ENCODE measurements at places on chromosomes 1 and 21.

DNA sequence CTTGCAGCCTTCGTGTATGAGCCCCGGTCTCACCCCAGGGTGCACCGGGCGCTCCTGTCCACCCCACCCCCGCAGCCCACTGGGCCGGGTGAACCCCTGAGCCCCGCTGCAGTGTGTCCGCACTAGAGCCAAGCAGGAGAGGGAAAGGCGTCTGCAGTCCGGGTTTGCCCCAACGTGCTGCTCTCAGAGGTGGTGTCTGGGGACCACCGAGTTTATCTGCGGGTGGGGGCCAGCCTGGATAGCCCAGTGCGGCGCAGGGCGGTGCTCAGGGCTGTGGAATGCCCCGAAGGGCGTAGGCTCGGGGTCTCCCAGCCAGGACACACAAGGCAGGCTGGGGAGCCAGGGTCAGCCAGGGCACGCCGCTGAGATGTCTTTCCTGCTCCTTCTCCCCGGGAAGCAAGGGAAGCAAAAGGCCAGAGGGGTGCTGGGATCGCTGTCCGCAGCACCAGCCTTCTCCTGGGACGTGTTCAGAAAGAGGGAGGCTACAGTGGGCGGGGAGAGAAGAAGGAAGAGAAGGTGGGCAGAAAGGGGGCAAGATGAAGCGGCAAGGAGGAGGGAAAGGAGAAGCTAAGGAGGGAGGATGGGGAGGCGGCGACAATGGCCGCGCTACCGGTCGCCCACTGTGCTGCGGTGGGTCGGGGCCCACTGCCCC lies 56.6 kb downstream of the MAB21L3 start:
- DNase-seq: no peak

DNA sequence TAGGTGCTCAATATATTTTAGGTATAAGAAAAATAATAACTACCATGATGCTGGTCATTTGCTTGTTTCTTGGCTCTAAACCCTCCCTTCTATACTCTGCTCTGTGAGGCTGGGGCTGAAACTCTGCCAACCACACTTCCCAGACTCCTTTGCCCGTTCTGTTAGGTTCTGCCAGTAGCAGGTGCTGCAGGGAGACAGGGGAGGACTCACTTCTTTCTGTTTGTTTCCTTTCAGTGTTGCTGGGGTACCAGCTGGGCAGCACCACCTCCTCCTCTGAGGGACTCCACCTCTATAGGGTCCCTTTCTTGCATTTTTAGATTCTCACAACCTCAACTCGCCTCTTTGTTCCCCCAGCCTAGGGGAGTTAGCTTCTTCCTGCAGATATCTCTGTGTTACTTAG lies 17.0 kb upstream of the SH2D2A start:
- DNase-seq: no peak

DNA sequence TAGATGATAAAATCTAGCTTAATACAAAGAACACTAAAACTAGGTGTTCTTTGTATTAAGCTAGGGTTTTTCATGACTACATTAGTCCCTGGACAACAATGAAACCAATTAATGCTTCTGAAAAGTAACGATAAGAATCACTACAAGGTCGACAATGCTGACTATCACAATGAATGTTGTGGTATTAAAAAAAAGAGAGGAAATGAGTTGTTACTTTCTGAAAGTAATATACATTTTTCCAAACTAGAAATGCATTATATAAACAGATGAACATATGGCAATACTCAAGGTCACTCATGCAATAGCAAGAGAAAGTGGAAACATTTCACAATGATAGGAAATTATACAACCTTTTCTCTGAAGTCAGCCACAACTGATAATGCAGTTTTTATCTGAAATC lies 19.0 kb downstream of the DPH5 start:
- no peak for DNase-seq

DNA sequence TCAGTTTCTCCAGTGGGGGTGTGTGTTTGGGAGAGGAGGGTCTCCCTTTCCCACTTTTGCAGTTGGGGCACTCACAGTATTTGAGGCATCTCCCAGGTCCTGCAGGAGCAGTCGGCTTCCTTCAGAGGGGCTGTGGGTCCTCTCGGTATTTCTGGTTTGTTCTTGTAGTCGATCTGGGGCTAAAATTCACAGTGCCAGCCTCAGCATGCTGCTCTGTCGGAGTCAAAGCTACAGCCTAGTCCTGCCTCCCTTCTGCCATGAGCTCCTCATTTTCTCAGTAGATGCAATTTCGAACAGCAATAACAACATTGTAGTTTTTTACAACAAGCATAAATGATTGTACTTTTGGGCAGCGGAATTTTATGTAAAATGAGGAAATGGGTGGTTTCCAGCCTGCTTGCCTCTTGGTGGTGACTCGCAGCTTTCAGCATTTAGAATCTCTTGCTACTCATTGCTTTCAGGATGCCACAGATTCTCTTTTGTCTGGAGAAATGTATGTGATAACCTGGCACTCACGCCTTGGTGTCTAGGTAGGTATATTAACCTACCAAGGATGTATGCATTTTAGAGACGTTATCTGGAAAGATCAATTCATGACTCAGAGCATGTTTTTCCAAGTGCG lies 82.4 kb upstream of the C21orf91 start:
- no peak for DNase-seq

DNA sequence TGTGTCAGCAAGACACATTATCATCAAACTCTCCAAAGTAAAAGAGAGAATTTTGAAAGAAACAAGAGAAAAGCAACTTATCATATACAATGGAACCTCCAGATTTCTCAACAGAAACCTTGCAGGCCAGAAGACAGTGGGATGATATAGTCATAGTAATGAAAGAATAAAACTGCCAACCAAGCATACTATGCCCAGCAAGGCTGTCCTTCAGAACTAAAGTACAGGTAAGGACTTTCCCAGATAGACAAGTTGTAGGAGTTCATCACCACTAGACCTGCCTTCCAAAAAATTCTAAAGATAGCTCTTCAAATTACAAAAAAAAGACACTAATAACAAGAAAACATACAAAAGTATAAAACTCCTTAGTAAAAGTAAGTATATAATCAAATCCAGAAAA lies 33.2 kb upstream of the FOXD3 start:
- DNase-seq: no peak

GRCh38 chr1:3215198-3216014 lies 146.4 kb downstream of the PRDM16 start:
- DNase-seq: no peak

DNA sequence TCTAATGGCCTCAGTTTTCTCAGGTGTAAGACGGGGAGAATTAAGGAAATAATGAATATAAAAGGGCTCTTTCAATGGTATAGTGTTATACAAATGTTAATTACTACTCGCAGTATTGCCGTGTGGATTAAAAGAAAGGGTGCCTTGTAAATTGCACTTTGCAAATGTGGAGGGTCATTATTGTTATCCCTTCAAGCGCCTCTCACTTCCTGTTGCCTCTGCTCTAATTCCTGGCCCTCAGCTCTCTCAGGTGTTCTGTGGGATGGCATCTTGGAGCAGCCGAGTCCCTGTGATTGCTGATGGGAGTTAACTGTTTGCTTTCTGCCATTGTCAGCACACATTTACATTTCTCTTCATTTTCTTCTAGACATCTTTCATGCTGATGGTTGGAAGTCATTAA lies 7.1 kb upstream of the S100A11 start:
- no peak for DNase-seq

Measured in HT1080 (cell line).